ENCODE measurements at places on chromosomes 3 and 15.

DNA sequence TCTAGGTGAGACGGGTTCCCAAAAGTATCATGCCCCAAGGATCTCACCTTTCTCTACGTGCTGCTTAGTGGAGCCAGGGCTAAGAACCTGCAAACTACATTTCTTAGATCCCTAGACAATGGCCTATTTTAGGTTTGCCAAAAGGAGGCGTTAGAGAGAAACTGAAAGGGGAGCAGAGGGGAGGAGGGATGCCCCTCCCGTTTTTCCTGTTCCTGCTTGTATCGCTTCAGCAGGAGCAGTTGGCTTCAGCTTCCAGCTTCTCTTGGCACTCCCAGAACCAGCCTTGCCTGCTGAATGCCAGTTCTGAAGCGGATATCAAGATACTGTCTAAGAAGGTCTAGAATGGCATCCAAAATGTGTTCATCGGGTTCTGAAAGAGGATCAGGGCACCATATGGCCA lies 58.4 kb upstream of the ABHD17C start:
- DNase-seq, result no peak

DNA sequence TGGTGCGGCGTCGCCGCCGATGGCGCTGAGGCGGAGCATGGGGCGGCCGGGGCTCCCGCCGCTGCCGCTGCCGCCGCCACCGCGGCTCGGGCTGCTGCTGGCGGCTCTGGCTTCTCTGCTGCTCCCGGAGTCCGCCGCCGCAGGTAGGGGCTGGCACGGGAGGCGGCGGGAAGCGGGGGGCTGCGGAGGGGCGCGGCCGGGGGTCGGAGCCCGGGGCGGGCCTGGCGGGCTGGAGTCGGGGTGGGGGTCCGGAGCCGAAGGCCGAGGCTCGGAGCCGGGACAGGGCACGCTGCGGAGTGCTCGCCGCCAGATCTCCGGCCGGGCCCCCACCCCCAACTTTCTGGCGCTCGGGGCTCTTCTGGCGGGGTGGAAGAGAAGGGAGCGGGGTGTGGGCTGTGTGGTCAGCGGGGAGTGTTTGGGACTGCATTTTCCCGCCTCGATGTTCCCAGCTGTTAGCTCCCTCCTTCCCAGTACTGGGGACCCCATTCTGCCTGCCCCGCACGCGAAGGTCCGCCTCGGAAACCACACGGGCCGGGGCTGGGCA lies 299 bp downstream of the TYRO3 start:
- no peak for DNase-seq

- no peak for DNase-seq
Observed at GRCh38 chr3:190830031-190830430, 32.5 kb downstream of the GMNC start.

DNA sequence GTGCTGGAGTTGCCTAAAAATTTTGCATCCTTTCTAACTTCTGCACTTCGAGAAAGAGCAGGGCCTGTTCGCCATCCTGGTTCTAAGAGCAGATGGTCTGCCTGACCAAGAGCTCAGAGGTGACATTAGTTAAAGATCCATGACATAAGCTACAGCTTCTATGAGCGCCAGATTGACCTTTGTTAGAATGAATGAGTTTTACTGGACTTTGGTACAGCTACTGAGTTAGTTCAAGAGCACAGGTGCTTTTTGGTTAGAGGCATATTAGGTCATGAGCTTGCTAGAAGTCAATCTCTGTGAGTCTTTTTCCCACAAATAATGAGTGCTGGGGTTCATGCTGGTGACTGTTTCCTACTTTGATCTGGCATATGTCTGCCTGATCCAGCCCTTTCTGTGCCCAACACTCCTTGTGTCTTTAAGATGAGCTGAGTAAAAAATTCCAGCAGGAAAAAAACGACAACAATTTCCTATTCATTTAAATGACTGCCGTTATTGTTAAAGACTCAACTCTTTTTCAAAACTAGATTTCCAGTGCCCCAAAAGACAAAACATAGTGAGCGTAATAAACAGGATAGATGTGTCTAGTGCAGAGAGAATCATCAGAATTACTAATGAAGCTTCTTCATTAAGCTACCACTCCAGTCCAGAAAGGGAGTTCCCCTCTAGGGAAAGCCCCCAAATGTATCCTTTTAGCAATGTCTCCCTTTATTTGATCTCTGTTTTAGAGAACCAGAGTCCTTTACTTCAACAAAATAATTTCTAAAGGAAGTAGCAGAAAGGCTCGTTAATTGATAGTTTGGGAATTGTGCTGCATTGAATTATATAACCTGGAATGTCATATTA lies 152.9 kb downstream of the SLCO3A1 start:
- no peak for DNase-seq

- DNase-seq, result no peak
Observed at GRCh38 chr3:187082758-187083375, 56.4 kb downstream of the RPL39L start.
